Left renal pelvis (tissue), 4 donors: ENCODE measurements at places on chromosomes 12 and 14. TPM values are rescaled to one million over a fixed set of nuclear protein-coding genes. Genes with fewer than 3 reads are reported as not detected.
A peak's percentile ranks its signal among the peaks of the same experiment; 100 is the strongest.

GRCh38 chr12:1993341-1993740 lies 10.9 kb downstream of the DCP1B start:
- no peak for DNase-seq

GRCh38 chr14:69153152-69153872 lies 393 bp upstream of the DCAF5 start:
- peak; percentile 87 for DNase-seq

DNA sequence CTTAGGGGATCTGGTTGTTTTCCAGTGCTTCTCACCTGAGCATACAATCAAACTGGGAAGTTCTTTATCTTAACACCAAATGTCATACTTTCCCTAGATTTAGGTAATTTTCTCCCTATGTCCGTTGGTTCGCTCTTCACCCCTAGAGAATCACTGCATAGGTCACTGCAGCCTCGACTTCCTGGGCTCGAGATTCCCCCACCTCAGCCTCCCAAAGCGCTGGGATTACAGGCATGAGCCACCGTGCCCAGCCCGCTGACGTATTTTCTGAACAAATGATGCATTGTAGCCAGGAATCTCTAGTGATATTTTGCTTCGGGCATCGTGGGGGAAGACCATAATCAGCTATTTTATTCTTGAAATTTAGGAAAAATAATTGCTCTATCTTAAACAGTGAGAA lies 1.1 kb upstream of the RPL41 start:
- no peak for DNase-seq

- DNase-seq = no peak
Measured at GRCh38 chr14:70999117-70999516, 91.9 kb downstream of the PCNX1 start.

DNA sequence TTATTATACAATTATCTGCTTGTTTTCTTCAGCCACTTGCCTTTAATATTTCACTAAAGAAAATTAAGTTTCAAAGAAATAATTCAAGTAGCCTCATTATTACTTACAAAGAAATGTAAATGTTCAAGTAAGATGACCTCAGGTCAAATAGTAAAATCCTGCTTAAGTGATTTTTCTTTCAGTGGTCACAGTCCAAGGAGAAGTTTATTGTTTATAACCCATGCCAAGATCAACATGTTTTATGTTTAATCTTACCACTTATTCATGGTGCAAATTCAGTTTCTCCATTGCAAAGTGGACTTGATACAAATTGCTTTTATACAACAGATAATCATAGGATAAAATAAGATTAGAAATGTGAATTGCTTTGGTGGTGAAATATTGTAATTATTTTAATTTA lies 370.2 kb upstream of the FLRT2 start:
- no peak for DNase-seq

- no peak for DNase-seq
Measured at GRCh38 chr12:123030686-123031085, 50.2 kb downstream of the ARL6IP4 start.

GRCh38 chr14:78519863-78520262 lies 349.7 kb downstream of the NRXN3 start:
- DNase-seq = peak; percentile 36

GRCh38 chr14:79009286-79009685 lies 839.1 kb downstream of the NRXN3 start:
- DNase-seq = no peak

DNA sequence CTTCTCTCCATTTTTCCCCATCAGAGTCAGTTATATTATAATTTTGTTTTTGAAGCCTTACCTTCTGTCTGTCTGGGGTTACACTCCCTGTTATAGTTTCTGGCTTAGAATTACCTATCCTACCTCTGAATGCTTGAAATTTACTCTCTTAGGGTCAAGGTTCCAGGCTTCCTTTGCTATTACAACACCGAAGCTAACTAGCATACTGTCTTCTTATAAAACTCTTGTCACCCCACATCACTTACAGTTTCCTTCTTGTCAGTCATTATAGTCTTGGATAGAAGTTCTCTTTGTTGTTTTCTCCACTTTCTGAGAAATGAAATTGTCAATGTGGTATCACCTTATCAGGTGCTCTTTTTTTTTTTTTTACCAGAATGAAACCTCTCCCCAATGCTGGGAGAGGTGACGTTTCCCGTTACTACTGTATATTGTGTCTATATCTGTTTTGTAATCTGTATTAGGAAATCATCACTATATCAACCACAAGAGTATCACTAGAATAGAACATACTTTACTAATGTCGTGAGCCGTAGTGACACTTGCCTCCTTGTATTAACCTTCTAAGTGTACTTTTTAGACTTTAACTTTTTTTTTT lies 69.2 kb upstream of the PSMA6 start:
- DNase-seq = no peak

- no peak for DNase-seq
Measured at GRCh38 chr12:119314290-119314689, 20.2 kb upstream of the CCDC60 start.

DNA sequence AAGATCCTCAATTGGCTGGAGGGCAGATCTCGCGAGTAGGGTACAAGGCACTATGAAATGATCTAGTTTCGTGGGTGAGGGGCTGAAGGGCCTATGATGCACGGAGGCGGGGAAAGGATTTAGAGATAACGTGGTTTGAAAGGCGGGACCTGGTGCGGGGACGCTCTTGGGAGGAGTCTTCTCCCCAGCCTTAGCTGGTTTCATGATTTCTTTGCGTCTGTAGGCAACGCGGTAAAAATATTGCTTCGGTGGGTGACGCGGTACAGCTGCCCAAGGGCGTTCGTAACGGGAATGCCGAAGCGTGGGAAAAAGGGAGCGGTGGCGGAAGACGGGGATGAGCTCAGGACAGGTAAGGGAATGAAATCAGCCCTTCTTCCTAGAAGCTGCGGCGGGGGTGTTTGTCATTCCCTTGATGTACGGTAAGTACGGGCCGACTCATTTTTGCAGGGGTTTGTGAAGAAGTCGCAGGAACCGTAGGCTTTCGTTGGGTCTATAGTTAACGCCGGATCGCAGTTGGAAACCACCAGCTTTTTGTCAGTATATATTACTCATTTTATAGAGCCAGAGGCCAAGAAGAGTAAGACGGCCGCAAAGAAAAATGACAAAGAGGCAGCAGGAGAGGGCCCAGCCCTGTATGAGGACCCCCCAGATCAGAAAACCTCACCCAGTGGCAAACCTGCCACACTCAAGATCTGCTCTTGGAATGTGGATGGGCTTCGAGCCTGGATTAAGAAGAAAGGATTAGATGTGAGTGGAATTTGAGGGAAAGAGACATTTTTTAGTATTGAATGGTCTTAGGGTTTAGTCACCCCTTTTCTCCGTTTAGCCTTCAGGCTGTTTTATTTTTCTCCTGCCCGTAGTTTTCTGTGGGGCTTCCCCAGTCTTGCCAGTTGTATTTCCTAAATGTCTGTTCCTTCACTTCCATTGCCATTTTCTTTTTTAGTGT lies 602 bp downstream of the APEX1 start:
- DNase-seq = no peak

DNA sequence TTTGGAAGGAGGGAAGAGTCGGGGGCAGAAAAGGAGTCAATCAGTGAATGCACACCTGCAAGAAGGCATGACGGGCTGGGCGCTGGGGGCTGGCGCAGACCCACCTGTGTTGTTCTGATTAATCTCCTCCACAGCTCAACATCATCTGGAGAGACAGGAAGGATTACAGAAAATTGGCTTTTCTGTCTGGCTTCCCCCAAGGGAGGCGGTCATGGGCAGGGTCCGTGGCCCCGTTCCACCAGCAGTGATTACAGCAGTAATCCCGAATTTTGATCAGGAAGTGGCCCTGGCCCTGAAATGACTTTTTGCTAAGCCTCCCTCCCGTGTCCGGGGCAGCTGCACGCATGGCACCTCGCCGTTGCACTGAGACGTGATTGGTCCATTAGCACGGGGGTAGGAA lies 24.4 kb upstream of the GALNT9 start:
- no peak for DNase-seq

- DNase-seq = no peak
Measured at GRCh38 chr14:66069830-66070541, 416.2 kb upstream of the CCDC196 start.

DNA sequence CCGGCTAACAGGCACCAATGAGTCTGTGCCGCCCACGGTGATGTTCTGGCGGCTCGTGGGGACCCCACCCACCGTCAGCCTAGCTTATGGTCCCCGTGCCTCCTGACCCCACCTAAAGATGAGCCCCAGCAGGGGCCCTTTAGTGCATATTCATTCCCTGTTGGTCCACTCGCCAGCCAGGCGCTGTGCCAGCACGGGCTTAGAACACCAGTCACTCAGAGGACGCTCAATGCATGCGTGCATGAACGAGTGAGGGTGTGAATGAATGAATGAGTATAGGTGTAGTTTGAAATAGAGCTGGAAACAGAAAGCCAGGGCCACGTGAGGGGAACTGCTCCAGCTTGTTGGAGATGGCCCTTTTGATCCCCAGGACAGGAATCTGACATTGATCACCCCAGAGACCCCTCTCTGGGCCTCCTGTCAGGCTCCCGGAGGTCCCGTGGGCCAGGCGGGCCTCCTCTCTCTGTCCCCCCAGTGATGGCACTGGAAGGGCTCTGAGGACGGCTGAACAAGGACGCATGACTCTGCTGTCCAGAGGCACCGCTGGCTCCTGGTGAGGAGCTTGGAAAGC lies 193.9 kb upstream of the C14orf180 start:
- no peak for DNase-seq

DNA sequence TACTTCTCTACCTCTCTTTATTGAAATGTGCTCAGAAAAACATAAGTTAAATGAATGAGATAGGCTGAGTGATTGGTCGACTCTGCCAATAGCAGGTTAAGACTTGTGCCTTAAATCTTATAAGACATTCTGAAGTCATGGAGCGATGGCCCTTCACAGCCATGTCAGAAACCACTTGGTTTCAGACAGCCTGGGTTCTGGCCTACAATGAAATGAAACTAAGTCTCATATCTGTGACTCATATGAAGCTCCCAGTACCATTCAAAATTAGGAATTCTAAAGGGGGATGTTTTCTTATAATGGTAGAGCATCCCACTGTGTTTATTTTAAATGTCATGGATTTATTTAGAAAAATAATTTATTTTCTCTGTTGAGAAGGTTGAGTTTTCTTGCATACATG lies 42.6 kb downstream of the PLXNC1 start:
- no peak for DNase-seq

GRCh38 chr14:57573173-57573572 lies 79.5 kb upstream of the CCDC198 start:
- DNase-seq = no peak

ZBTB1 gene
- 70.7 TPM for polyA plus RNA-seq

RIPK3 gene
- 4.3 TPM for polyA plus RNA-seq

OVCH1 gene
- polyA plus RNA-seq = 0.13 TPM

EID3 gene
- polyA plus RNA-seq = 3.3 TPM

PPFIA2 gene
- polyA plus RNA-seq = 6.5 TPM

DPY19L2 gene
- 21.5 TPM for polyA plus RNA-seq

PTGER2 gene
- polyA plus RNA-seq = 6.1 TPM
